NCI-H187 treated with DMSO at 0.1 percent for 48 hours (cell line): ENCODE measurements at places on chromosomes 2 and 18.

DNA sequence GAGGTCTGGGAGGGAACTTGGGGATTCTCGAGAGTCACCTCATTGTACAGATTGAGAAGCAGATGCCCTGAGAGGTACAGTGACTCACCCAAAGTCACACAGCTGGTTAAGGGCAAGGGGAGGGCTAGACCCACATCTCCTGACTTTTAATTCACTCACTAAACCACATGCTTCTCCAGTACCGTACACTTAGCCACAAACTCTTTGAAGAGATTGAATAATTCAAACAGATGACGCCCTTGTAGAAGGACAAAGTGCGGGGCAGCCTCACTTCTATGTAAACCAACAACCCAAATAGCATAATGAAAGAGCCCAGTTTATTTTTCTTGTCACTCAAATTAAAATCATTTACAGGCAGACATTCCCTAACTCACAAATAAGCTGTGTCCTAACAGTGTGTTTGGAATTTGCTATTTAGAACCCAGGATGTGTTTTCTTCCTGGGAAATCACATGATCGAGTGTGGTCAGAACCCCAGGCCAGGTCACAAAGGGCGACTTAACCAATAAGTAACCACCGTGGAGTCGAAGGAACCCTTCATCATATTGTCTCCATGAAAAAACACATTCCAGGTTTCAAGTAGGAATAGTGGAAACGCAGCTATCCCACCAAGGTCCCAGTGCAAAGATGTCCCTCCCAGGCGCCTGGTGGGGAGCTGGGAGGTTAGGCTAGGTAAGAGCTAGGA is 35.8 kb upstream of the PTPN4 start:
- no peak for DNase-seq

- no peak for DNase-seq
These were observed 366.4 kb upstream of the FSIP2 start for GRCh38 chr2:185372188-185372587.

DNA sequence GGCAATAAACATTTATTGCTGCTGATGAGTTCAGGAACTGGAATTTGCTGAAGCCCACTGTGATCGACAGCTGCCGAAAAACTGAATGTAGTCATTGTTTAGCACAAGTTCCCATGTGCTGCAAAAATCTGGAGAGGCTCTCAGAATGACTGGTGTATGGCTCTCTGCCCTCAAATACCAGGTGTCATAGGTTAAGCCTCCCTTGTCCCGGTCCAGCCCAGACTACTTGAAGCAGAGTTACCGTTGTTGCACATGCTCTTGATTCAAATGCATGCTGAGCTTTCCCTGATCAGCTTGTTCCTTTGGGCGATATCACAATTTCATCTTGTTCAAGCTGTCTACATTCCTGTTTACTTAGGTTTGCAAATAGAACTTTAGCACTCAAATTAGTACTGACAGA is 625.2 kb downstream of the CPS1 start:
- no peak for DNase-seq

DNA sequence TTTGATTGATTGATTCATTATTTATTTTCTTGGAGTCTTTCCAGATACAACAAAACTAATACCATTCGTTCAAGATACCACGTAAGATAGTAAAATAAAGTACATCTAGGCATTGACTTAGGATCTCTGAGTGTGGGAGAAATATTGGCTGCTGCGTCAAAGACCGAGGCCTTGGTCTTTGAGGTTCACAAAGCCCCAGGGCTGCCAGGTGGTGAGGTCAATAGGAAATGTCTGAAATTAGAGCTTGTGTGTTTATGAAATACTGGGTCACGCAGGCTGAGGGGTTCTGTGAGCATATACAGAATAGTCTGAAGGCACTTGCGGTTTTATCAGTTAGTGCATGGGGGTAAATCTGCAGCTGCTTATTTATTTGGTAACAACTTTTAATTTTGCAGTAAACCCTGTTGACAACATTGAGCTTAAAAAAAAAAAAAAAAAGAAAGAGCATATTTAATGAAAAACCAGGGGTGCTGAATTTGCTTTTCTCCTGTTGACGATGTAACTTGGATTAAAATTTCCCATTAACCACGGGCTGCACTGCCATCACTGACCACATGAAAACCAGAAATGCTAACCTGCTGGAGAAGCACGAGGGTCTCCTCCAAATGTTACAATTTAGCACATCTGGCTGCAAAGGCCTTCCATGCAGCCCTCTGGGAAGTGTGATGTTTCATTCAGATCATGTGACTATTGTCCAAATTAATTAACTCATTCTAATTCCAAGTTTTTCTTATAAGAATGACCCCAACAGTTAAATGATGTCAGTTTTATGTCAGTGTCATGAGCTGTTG is 27.1 kb upstream of the SERPINB12 start:
- no peak for DNase-seq

DNA sequence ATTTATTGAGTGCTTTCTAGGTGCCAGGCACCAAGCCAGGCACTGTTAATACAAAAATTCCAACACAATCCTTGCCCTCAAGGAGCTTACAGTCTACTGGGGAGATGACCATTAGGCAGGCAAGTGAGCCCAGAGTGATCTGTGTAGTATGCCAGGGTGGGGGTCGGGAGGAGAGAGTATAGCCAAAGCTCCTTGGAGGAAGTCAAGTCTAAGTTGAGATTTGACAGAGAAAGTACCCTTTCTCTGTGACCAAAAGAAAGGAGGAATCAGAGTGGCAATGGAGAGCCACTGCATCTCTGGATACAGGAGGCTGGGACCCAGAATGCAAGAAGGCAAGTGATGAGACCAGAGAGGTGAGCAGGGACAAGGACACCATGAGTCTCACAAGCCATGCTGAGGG is 7.5 kb downstream of the ANKRD53 start:
- DNase-seq = no peak

GRCh38 chr2:168220965-168221819 is 26.2 kb downstream of the STK39 start:
- no peak for DNase-seq
